ENCODE measurements at places on chromosomes 2 and 18.

DNA sequence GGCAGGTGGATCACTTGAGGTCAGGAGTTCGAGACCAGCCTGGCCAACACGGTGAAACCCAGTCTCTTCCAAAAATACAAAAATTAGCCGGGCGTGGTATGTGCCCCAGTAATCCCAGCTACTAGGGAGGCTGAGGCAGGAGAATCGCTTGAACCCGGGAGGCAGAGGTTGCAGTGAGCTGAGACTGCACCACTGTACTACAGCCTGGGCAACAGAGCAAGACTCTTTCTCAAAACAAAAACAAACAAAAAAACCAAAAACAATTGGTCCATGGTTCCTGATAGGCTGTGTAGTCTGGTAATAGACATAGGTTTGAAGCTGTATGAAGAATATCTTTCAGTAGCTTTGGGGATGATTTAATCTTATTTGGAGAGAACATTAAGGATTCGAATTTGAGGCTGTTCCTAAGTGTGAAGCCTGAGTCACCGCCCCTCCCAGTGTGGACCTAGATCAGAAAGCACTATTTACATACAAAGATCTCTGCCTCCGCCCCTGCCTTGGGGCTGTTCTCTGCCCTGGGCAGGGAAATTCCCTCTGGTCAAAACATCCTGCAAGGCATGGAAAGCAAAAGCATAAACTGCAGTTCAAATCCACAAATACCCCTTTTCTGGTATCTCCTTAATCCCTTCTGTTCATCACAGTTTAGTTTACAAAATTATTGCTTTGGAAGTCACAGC is 52.8 kb upstream of the PMAIP1 start:
- DNase-seq = no peak
- no peaks in the 10 kb centered on the region for H3K4me1 ChIP-seq
- no peak overlapping the region for H3K4me3 ChIP-seq
- no peaks in the 10 kb centered on the region for H3K27me3 ChIP-seq
- H3K27ac ChIP-seq = no peak overlapping the region

DNA sequence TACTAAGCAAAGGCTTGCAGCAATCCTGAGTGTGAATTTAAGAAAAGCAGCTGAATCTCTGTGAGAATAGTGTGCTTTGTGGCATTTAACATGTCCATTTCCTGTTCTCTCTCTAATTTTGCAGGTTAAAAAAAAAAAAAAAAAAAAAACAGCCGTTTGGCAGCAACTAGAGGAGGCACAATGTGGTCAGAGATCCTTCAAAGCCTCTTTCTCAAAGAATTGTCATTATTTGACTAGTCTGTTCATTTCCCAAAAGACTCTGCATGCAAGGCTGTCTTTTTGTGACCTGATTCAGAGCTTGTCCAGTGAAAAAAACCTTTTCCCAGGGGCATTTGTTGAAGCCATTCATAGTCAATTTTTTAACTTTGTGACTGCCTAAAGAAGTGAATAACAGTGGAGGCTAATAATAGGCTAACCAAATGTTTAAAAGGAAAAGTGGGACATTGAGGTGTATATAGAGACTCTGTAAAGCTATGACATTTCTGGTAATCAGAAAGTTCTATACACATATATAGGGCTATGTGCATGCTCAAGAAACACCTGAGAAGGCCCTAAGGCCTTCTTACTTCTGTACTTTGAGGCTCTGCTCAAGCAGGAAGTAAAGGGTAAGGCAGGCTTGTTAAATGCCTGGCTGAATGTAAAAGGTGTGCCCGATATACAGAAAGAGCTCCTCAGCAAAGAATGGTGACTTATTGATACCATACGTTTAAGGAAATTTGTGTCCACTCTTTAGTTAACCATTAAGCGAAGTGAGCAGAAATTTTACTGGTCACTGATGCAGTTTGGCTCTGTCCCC is 289.6 kb upstream of the RAB6C start:
- no peak for DNase-seq
- no peaks in the 10 kb centered on the region for H3K36me3 ChIP-seq
- H3K27ac ChIP-seq = no peak overlapping the region
- H3K4me3 ChIP-seq = no peak overlapping the region

- no peak for DNase-seq
- no peak overlapping the region for H3K4me3 ChIP-seq
- no peak overlapping the region for H3K27ac ChIP-seq
- no peaks in the 10 kb centered on the region for H3K36me3 ChIP-seq
Measured at GRCh38 chr2:129101186-129101585, 782.5 kb upstream of the HS6ST1 start.

DNA sequence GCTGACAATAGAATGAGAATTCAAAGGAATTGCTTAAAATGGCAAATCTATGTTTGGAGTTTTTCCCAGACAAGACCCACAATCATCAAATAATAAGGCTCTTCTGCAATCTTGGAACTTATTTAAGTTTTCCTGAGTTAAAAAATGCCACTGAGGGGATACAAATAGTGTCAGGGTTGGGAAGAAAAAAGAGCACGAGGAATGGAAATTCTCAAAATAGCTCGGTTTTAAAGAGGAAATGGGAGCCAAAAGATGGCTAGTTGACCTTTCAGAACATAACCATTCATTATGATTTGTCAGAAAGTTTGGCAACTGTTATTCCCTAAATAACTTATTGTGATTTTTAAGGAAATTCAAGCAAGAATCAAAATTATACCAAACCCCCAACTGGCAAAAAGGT is 127.7 kb downstream of the RAPGEF4 start:
- H3K4me3 ChIP-seq = no peak overlapping the region
- peaks cover 41% of the 10 kb centered on the region for H3K27me3 ChIP-seq
- peaks cover 2% of the 10 kb centered on the region for H3K36me3 ChIP-seq
- no peak overlapping the region for H3K27ac ChIP-seq

GRCh38 chr2:147045113-147045512 is 799.7 kb upstream of the ACVR2A start:
- no peaks in the 10 kb centered on the region for H3K36me3 ChIP-seq
- H3K27me3 ChIP-seq = no peaks in the 10 kb centered on the region
- H3K4me3 ChIP-seq = no peak overlapping the region
- peak overlapping the region; percentile 6 for H3K27ac ChIP-seq
- no peaks in the 10 kb centered on the region for H3K4me1 ChIP-seq

DNA sequence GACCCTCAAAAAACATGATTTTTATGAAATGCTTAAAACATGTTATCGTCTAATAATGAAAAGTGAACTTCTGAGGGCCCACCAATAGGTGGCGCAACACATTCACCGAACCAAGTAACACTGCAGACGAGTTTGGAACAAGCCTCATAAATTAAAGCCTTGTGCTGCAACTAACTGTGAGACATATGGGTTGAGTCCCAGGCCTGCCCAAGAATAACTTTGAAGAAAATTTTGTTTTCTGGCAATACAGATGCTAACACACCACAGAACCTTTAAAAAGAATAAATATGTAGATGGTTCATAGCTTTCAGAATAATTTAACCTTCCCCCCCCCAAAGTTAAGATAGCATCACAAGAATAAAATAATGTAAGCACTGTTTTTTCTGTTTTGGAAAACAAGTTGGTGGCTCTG is 285.9 kb downstream of the RNF144A start:
- H3K4me1 ChIP-seq = no peaks in the 10 kb centered on the region
- no peak overlapping the region for H3K27ac ChIP-seq
- no peak overlapping the region for H3K4me3 ChIP-seq
- no peaks in the 10 kb centered on the region for H3K36me3 ChIP-seq
- peak; percentile 57 for DNase-seq

GRCh38 chr2:179525340-179525739 is 260.7 kb upstream of the SESTD1 start:
- no peak overlapping the region for H3K27ac ChIP-seq
- no peak overlapping the region for H3K4me3 ChIP-seq
- H3K27me3 ChIP-seq = no peaks in the 10 kb centered on the region
- no peaks in the 10 kb centered on the region for H3K36me3 ChIP-seq

Data from effector memory CD8-positive, alpha-beta T cell (primary cell).